ENCODE measurements at places on chromosomes 4 and X.

- no peaks in the 10 kb centered on the region for H3K36me3 ChIP-seq
- H3K27me3 ChIP-seq = peaks cover 64% of the 10 kb centered on the region
- H3K4me1 ChIP-seq = no peaks in the 10 kb centered on the region
- no peak overlapping the region for H3K27ac ChIP-seq
- DNase-seq = no peak
Measured at GRCh38 chrX:41033299-41033698, 51.9 kb upstream of the USP9X start.

GRCh38 chr4:159224408-159224807 lies 121.5 kb downstream of the RAPGEF2 start:
- no peak overlapping the region for H3K4me3 ChIP-seq
- no peak overlapping the region for H3K27ac ChIP-seq
- DNase-seq = no peak
- peaks cover 29% of the 10 kb centered on the region for H3K4me1 ChIP-seq
- no peaks in the 10 kb centered on the region for H3K27me3 ChIP-seq
- H3K36me3 ChIP-seq = no peaks in the 10 kb centered on the region

DNA sequence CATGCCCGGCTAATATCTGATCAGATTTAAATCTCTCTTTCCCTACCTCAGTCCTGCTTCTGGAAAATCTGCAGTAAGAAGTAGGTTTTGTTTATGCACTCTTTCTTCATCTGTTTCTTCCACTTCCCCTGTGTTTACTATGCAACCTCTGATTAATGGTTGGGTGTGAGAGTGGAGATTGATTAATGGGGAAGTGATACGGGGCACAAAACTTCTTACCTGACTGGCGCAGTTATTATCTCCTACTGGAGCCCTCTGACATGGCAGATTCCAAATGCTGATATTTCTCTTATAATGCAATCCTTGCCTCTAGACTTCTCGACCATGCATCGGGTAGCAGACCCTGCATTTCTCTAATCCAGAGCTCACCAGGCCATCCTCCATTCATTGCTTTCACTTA lies 60.2 kb upstream of the HPGD start:
- no peak for DNase-seq
- no peaks in the 10 kb centered on the region for H3K36me3 ChIP-seq
- H3K27me3 ChIP-seq = no peaks in the 10 kb centered on the region
- no peak overlapping the region for H3K27ac ChIP-seq
- H3K4me3 ChIP-seq = no peak overlapping the region
- H3K4me1 ChIP-seq = no peaks in the 10 kb centered on the region

GRCh38 chr4:158805635-158806471 lies 37.0 kb downstream of the FNIP2 start:
- H3K4me3 ChIP-seq = no peak overlapping the region
- no peaks in the 10 kb centered on the region for H3K27me3 ChIP-seq
- no peak overlapping the region for H3K27ac ChIP-seq
- no peak for DNase-seq
- H3K4me1 ChIP-seq = peaks cover 35% of the 10 kb centered on the region

DNA sequence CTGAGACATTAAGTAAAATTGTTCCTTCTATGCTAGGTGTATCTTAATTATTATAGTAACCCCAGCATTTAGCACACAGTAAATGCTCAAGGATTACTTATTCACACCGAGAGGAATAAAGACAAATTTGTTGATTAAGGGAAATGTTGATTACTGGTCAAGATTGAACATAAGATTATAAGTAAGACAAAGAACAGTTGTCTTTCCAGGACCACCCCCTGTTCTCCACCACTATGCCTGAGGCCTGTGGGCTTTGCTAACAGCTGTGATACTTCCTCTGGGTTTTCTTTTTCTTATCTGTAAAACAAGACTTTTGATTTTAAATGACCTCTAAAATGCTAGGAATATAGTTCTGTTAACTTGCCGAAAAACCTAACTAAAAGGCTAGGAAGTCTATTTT lies 128.0 kb downstream of the DCLK2 start:
- H3K27ac ChIP-seq = no peak overlapping the region
- no peaks in the 10 kb centered on the region for H3K4me1 ChIP-seq
- H3K36me3 ChIP-seq = no peaks in the 10 kb centered on the region
- H3K4me3 ChIP-seq = no peak overlapping the region
- peaks cover 12% of the 10 kb centered on the region for H3K27me3 ChIP-seq

- DNase-seq = peak; percentile 43
- no peaks in the 10 kb centered on the region for H3K36me3 ChIP-seq
- peaks cover 32% of the 10 kb centered on the region for H3K4me1 ChIP-seq
- peaks cover 6% of the 10 kb centered on the region for H3K27me3 ChIP-seq
Measured at GRCh38 chrX:20412871-20413486, 146.3 kb upstream of the RPS6KA3 start.

DNA sequence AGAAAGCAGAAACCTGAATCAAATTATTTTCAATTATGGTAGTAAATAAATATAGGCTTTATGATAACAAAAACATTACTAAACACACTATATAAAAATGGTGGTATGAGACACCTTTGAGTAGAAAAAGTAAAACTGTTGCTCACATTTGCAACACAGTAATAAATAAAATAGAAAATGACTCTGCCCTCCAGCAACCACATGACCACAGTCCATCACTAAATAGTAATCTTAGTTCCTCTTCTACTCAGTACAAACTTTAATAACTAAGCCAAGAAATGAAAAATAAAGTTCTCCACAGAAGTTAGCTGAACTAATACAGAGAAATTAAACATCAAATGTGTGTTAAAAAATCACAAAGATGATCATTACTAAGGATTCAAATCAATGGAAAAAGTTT lies 108.5 kb downstream of the ADGRA3 start:
- peaks cover 12% of the 10 kb centered on the region for H3K36me3 ChIP-seq
- H3K4me1 ChIP-seq = no peaks in the 10 kb centered on the region
- DNase-seq = no peak
- no peak overlapping the region for H3K27ac ChIP-seq
- H3K27me3 ChIP-seq = no peaks in the 10 kb centered on the region

GRCh38 chr4:165877286-165877685 lies 4.2 kb downstream of the TLL1 start:
- DNase-seq = no peak

GRCh38 chrX:38937400-38937799 lies 136.1 kb downstream of the MID1IP1 start:
- no peak for DNase-seq
- H3K4me1 ChIP-seq = no peaks in the 10 kb centered on the region
- H3K27ac ChIP-seq = no peak overlapping the region
- H3K4me3 ChIP-seq = no peak overlapping the region
- H3K36me3 ChIP-seq = no peaks in the 10 kb centered on the region

DNA sequence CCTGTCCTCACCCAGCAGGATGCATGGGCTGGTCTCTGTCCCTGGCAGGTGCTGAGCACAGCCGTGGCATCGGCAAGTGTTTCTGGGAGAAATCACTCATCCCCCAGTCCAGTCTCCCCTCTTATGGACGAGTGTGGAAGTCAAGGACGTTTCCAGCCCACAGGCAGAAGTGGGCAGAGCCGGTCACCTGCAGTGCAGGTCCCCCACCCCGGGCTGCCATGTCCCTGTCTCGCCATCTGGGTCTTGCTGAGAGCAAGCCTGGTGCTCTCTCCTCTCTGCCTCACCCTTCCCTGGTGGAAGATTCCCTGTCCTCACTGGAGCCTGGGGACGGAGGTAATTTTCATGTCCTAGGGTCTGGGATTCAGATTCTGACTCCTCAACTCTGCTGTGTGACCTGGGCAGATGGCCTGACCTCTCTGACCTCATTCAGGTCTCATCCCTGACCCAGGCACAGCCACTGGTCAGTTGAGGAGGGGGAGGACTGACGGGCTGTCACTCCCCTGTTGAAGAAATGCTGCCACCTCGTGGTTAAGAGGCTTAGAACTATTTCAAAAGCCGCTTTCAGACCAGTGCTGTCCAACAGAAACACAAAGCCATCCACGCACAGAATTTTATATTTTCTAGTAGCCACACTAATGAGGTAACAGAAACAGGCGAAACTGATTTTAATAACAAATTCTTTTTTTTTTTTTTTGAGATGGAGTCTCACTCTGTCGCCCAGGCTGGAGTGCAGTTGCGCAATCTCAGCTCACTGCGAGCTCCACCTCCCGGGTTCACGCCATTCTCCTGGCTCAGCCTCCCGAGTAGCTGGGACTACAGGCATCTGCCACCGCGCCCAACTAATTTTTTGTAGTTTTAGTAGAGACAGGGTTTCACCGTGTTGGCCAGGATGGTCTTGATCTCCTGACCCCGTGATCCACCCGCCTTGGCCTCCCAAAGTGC lies 1.8 kb downstream of the CPZ start:
- DNase-seq = no peak
- no peaks in the 10 kb centered on the region for H3K4me1 ChIP-seq
- no peak overlapping the region for H3K27ac ChIP-seq
- H3K27me3 ChIP-seq = peaks cover 50% of the 10 kb centered on the region

DNA sequence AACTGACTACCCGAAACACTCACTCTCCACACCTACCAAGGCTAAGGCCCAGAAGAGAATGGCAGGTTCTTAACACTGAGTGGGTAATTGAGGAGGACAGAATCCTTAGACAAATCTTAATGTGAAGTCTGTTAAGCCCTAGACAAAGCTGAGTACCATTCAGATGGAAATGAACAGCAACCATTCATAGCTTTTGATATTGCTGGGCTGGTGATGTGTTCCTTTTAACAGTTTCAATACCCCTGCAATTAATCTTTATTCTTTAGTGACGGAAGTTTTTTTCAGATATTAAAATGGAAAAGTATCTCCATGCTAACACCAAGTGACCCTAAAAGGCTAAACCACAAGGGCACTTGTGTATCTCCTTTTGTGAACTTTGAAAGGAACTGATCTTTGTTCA lies 334.9 kb downstream of the OPHN1 start:
- no peak for DNase-seq
- no peak overlapping the region for H3K27ac ChIP-seq
- H3K27me3 ChIP-seq = peaks cover 50% of the 10 kb centered on the region
- no peak overlapping the region for H3K4me3 ChIP-seq

- peak overlapping the region; percentile 96 for H3K27ac ChIP-seq
- no peak for DNase-seq
- peak overlapping the region; percentile 95 for H3K4me3 ChIP-seq
- H3K27me3 ChIP-seq = peaks cover 2% of the 10 kb centered on the region
- H3K36me3 ChIP-seq = peaks cover 42% of the 10 kb centered on the region
Measured at GRCh38 chr4:7068883-7069282, 1.0 kb upstream of the GRPEL1 start.

DNA sequence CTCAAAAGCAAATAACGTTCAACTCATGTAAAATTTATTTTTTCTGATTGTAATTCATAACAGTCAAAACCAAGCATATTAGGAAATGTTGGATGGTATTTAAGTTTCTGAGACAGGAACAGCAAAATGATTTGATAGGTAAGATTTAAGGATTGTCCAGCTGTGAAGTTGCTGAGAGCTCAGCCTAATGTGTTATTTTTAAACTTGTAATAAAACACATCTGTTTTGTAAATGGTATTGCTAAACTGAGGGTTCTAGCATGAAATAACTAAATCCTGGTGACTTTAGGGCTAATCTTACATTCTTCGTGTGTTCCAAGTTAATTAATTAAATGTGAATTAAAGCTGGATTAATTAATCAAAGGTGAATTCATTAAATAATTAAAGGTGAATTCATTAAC lies 13.3 kb downstream of the TLR10 start:
- no peak overlapping the region for H3K4me3 ChIP-seq
- no peaks in the 10 kb centered on the region for H3K36me3 ChIP-seq
- H3K4me1 ChIP-seq = no peaks in the 10 kb centered on the region

DNA sequence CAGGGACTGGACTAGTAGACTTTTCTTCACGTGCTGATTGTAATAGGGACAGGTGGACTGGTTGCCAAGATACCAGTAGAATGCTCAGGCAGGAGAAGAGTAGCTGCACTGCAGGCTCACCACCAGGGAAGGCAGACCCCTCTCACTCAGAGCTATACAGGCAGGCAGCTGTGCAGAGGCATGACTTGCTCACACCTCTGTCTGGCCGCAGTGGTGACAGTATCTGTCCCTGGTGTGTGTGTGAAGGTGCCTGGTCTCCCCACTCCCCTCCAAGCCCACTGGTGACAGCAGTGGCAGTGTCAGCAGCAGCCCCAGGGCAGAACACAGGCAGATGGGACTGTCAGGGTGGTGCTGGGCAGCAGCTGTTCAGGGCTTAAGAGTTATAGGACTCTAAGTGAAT lies 140.7 kb downstream of the RPS6KA6 start:
- H3K27ac ChIP-seq = no peak overlapping the region
- H3K36me3 ChIP-seq = no peaks in the 10 kb centered on the region
- DNase-seq = no peak
- peaks cover 10% of the 10 kb centered on the region for H3K27me3 ChIP-seq

- no peak for DNase-seq
- peaks cover 61% of the 10 kb centered on the region for H3K36me3 ChIP-seq
- peaks cover 19% of the 10 kb centered on the region for H3K4me1 ChIP-seq
- H3K27me3 ChIP-seq = no peaks in the 10 kb centered on the region
- H3K27ac ChIP-seq = no peak overlapping the region
Measured at GRCh38 chr4:15612136-15612535, 43.0 kb downstream of the FBXL5 start.

- no peak for DNase-seq
- H3K4me1 ChIP-seq = no peaks in the 10 kb centered on the region
- H3K27ac ChIP-seq = no peak overlapping the region
- no peaks in the 10 kb centered on the region for H3K36me3 ChIP-seq
Measured at GRCh38 chr4:32768664-32769389, 2048.7 kb downstream of the PCDH7 start.

- DNase-seq = peak; percentile 50
- H3K4me3 ChIP-seq = peak overlapping the region; percentile 60
- H3K27me3 ChIP-seq = no peaks in the 10 kb centered on the region
- peaks cover 73% of the 10 kb centered on the region for H3K36me3 ChIP-seq
- H3K4me1 ChIP-seq = peaks cover 61% of the 10 kb centered on the region
Measured at GRCh38 chrX:48933757-48934156, 14.9 kb upstream of the PIM2 start.

- no peak for DNase-seq
- H3K4me1 ChIP-seq = peaks cover 20% of the 10 kb centered on the region
- H3K36me3 ChIP-seq = no peaks in the 10 kb centered on the region
- H3K27ac ChIP-seq = peak overlapping the region; percentile 79
Measured at GRCh38 chr4:139666735-139667281, 1.2 kb downstream of the MGST2 start.

GRCh38 chr4:133263104-133263503 lies 114.0 kb downstream of the PCDH10 start:
- H3K27ac ChIP-seq = no peak overlapping the region
- H3K4me3 ChIP-seq = no peak overlapping the region
- no peaks in the 10 kb centered on the region for H3K27me3 ChIP-seq
- no peaks in the 10 kb centered on the region for H3K4me1 ChIP-seq
- H3K36me3 ChIP-seq = no peaks in the 10 kb centered on the region
- DNase-seq = no peak

Data from activated T-cell treated with anti-CD3 and anti-CD28 coated beads, Interleukin-2, amount 50 U/mL, for 24 hours (primary cell).